ENCODE measurements at places on chromosomes 4 and X.

DNA sequence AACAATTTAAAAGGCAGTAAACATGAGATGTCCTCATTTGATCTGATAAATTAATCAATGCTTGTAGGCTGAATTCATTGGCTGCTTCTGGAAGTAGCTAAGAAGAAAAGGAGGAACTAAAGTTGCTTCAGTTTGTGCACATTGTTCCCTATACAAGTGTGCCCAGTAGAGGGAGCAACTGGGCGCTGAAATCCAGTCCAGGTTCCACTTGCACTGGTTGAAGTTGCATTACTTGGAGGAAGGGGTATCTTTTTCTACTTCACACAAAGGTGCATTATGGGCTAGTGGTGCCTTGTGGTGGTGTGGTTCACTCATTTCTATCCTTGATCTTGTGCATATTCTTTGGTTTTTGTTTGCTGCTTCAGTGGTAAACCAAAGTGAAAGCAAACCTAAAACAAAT lies 67.9 kb upstream of the SOX3 start:
- peak; percentile 64 for DNase-seq

DNA sequence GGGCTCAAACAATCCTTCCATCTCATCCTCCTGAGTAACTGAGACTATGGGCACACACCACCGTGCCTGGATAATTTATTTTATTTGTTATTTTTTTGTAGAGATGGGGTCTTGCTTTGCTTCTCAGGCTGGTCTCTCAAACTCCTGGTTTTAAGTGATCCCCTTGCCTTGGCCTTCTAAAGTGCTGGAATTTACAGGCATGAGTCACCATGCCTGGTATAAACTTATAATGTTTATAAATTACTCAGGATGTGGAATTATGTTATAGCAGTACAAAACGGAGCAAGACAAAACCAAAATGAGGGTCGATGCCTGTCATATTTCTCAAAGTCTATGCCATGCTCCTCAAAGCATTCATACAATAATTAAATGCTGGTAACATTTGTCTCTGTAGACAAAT lies 29.8 kb upstream of the TEX13C start:
- DNase-seq, result no peak

GRCh38 chrX:109886122-109886761 lies 116.7 kb upstream of the TMEM164 start:
- DNase-seq, result peak; percentile 57

GRCh38 chrX:18448416-18448815 lies 23.0 kb downstream of the CDKL5 start:
- no peak for DNase-seq

DNA sequence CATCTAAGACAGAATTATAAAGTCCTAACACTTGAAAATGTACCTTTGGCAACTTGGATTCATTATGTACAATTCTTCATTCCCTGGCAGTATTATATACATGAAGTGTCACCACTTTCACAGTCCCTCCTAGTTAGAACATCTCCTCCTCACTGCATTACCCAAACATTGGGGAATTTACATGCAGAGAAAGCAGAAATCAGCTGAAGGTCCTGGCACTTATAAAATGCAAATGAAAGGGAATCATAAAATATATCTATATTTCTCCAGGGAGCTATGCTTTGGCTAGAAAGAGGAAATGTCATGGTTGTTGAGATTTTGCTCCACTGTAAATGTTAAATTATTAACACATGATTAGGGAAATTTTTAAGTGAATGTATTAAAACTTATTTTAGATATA lies 835.6 kb upstream of the SLIT2 start:
- no peak for DNase-seq

DNA sequence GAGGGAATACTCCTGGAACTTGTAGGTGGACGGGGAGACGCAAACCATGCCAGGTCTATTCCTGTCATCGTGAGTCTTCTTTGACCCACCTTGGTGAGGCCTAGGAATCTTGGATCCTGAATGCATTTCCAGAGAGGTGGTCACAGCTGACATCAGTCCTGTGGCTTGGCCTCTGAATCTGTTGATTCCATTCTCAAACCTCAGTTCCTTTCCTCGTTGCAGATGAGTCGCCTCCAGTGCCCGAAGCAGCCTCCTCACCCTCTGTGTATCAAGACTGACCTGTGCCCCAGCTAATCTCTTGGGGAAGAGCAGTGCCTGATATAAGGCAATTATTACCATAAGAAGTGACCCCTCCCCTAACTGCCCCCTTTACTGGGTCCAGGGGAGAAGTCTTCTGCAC lies 118.1 kb downstream of the SMIM20 start:
- DNase-seq, result no peak

DNA sequence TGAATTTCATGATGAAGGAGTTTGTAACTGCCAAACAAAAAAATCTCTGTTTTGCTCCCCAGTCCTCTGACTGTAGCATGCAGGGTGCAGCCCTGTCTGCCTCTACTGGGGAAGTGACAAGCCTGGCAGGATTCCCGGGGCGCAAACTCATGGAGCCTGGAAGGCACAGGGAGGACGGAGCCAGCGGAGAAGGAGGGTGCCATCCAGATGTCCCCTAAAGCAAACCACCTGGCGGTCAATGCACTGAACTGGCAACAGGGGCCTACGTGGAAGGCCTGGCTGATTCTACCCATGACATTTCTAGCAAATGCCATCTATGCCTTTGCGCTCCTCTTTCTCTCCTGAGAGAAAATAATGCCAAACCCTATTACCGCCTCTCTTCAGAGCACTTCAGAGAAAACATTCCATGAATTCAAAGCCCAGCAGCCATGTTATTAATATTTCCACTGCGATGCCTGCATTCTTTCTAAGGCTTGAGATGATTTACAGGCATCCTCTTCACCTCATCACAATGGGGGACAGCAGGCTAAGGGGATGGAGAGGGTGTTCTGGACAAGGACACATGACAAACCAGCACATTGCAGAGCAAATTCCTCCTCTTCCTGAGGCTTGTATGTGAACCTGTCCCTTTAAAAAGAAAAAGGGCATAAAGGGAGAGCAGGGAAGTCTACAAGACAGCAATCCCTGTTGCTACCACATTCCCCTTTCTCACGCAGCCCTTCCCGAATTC lies 329.3 kb upstream of the NOCT start:
- DNase-seq, result no peak

GRCh38 chr4:163249042-163249441 lies 82.4 kb upstream of the NAF1 start:
- no peak for DNase-seq

DNA sequence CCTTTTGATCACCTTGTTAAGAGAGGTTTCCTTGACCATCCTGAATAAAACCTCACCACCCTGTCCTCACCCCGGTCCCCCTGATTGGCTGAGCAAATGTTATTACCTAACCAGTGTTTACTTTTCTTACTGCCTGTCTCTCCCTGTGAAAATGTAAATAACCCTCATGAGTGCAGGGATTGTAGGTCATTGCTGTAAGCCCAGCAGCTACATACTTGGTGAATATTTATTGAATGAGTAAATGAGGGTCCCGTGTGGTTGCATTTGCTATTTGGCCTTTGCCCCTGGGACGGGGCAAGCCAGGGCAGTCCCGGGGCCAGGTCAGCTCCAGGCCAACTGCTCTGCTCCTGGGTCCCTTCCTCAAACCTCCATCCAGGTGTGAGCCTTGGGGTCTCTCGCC lies 55.5 kb upstream of the CLCN4 start:
- DNase-seq, result no peak

- peak; percentile 89 for DNase-seq
These were observed 405 bp upstream of the HS3ST1 start for GRCh38 chr4:11428899-11429698.
